PC-3 (cell line): ENCODE measurements at places on chromosomes 13 and 19. TPM values are rescaled to one million over a fixed set of nuclear protein-coding genes. Genes with fewer than 3 reads are reported as not detected.

Gene IGFL4
- not detected in 2 replicates for total RNA-seq

GRCh38 chr13:64749301-64749700, 2480.8 kb downstream of the PCDH9 start:
- no peak for DNase-seq

DNA sequence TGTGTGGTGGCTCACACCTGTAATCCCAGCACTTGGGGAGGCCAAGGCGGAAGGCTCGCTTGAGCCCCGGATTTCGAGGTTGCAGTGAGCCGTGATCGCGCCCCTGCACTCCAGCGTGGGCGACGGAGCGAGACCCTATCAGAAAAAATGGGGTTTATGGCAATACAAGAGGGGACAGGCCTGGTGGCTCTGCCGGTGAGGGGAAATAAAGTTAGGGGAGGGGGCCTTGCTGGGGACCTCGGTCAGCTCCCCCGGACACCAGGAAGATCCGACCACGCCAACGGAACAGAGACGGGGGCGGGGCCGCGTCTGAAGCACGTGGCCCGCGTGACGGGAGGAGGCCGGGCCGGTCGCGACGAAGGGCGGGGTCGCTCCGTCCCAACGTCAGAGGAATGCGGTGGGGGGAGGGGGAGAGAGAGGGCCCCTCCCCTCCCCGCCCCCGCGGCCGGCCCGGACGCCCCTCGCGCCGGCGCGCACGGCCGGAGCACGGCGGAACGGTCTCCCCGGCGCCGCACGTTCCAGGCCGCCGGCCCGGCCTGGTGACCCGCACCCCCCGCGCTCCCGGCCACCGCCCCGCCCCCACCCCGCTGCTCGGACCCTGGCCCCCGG, 1.9 kb upstream of the HNRNPL start:
- peak; percentile 91 for DNase-seq

- no peak for DNase-seq
These were observed 26.4 kb downstream of the LEUTX start for GRCh38 chr19:39805104-39805503.

- DNase-seq: no peak
These were observed 258.6 kb downstream of the ATP8A2 start for GRCh38 chr13:25630329-25630900.

DNA sequence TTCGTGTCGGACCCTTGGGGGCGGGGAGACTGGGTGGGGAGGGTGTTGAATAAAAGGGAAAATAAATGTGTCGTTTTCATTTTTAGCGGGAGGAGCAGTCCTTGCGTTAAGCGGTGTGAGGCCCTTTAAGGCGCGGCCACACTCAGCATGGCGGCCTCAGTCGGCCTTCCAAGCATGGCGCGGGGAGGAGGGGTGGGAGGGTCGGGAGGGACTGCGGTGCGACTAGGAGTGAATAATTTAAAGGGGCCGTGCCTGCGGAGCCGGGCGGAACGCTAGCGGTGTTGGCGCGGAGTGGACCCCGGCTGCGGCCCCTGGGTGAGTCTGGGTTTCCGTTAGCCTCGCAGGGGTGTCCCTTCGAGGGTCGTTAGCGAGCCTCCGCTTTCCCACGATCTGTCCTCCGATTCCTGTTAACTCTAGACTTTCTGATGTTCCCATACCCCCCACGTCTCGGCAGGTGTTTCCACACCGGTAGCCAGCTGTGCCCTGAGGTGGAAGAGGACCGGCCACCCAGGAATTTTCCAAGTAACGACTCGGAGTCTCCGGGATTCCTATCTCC, 1.5 kb upstream of the PNPLA6 start:
- DNase-seq: peak; percentile 90
